ENCODE measurements at places on chromosomes 4 and X. TPM values are rescaled to one million over a fixed set of nuclear protein-coding genes. Genes with fewer than 3 reads are reported as not detected.

Gene MAGIX
- total RNA-seq: 0.73 TPM

Gene ASB9
- total RNA-seq: 2.2 TPM

Gene GAGE12H
- total RNA-seq: not detected

Gene ASMT
- not detected for total RNA-seq

Gene DSPP
- not detected for total RNA-seq

Gene CSAG1
- total RNA-seq: not detected

Gene SRPX2
- 78.2 TPM for total RNA-seq

Gene CLIC2
- total RNA-seq: 15.1 TPM

Gene SPANXC
- total RNA-seq: not detected

Gene SOX3
- not detected for total RNA-seq

Gene CPZ
- total RNA-seq: 2.0 TPM

Gene FOXR2
- not detected for total RNA-seq

Gene DDX53
- not detected for total RNA-seq

Gene XAGE2
- not detected for total RNA-seq

Gene MAP9
- total RNA-seq: 8.5 TPM

Gene EVC
- total RNA-seq: 47.3 TPM

Gene SH3RF1
- total RNA-seq: 23.1 TPM

Gene NIPAL1
- under 0.01 TPM for total RNA-seq

Gene MTNR1A
- total RNA-seq: not detected

Gene HSD17B11
- total RNA-seq: 49.2 TPM

Gene RBM47
- total RNA-seq: 0.98 TPM

Gene SH2D1A
- not detected for total RNA-seq

Gene UPF3B
- 2.0 TPM for total RNA-seq

Gene OCIAD2
- total RNA-seq: 2.2 TPM

Gene CNKSR2
- total RNA-seq: 0.98 TPM

Gene NLGN4X
- not detected for total RNA-seq

Gene RHOXF2
- total RNA-seq: not detected

Gene IL2
- not detected for total RNA-seq

Gene TCEAL3
- total RNA-seq: 5.5 TPM

Gene OFD1
- total RNA-seq: 10.8 TPM

Gene HDX
- total RNA-seq: 5.3 TPM

Gene RTL3
- total RNA-seq: not detected

Gene ASB12
- not detected for total RNA-seq

Gene EREG
- 13.5 TPM for total RNA-seq

Gene ZCCHC18
- total RNA-seq: not detected

Gene GPC3
- total RNA-seq: 1.5 TPM

Gene UGT2B15
- not detected for total RNA-seq

Gene C1QTNF7
- 0.73 TPM for total RNA-seq
